ENCODE measurements at places on chromosomes 6 and 20.

GRCh38 chr6:43828711-43829110 lies 58.7 kb downstream of the VEGFA start:
- peak; percentile 72 for DNase-seq

DNA sequence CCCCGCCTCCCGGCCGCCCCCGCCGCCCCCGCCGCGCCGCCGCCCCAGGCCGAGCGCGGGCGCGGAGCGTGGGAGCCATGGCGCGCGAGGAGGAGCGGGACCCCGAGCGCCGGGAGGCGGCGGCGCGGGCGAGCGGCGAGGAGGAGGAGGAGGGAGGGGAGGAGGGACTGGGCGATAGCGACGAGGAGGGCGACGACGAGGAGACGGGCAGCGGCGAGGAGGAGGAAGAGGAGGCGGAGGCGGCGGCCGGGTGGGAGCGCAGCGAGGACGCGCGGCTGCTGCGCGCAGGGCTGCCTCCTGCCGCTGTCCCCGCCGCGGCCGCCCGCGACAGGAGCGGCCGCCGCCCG lies at the start of gene SLC24A3:
TSS of gene SLC24A3 (plus strand) at position 174 of the 347 bp plus-strand sequence.
- DNase-seq: no peak

GRCh38 chr6:8492536-8493133 lies 57.3 kb upstream of the SLC35B3 start:
- no peak for DNase-seq

DNA sequence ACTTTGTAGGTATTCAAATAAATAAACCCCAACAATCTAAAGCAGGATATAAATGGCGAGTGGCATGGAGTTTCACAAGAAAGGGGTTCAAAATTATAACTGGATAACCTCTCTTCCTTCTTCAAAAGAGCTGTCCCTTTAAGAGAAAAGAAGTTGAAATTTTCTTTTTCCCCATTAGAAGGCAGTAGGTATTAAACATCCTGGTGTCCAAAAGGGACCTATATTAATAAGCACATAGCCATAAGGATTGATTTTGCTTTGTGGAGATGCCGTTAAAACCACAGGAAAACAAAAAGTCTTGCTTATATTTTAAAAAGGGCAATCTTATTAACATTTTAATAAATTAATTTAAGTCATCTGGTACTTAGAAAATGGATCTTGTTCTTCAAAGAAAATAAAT lies 76.5 kb downstream of the LYRM4 start:
- no peak for DNase-seq

GRCh38 chr6:71114544-71114943 lies 157.7 kb upstream of the B3GAT2 start:
- DNase-seq: no peak

DNA sequence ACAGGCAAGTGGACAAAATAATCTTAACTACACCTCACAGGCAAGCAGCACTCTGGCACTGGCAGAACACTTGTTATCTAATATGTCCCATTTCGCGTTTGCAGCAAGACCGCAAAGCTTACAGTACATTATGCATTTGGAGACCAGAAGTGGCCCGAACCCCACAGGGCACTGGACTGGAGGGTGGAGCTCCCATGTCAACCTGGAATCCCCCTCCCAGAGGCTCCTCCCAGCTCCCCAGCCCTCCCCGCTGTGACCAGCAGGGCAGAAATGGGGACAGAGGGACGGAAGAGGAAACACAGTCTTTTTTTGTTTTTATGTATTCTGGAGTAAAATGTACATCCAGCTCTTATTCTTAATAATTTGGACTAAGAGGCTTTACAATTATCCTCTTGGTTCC lies 263.7 kb downstream of the SMOC2 start:
- DNase-seq: no peak

DNA sequence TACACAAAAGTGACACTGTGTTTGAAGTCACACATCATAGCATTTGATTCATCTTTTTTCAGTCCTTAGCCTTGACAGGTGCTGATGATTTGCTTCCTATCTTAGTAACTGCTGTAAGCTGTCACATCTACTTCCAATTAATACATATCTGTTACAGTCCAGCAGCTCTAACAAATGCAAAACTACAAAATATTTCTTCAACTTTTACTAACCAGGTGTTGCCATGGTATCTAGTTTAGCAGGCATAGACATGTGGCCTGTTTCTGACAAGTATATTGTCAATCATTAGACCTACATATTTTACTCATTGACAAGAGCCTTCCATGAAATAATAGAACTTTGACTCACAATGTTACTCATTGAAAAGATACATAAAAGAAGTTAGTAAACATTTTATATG lies 1159.7 kb downstream of the GRIK2 start:
- DNase-seq: no peak

DNA sequence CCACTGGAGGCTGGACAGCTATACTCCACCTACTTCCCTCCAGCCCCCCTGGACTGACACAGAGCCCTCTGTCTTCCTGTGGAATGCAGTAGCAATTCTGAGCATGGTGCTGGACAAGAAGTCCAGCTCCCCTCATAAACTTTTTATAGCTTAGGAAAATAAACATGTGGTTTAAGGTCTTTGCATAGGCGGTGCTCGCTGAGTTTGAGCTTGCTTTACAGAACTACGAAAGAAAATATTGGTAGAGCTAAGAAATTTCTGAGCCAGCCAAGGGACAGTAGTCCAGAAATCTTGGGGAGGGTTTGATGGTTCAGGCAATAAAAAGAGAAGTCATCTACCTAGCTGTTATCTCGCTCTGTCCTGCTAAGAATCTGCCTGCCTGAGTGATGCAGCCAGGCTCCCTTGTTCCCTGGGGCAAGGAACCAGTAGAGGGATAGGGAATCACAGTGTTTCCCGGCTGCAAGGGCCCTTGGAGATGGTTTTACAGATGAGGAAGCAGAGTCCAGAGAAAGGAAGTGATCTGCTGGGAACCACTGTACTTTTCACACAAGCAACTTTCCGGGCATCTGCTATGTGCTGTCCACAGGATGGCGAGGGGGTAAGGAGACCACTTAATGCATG lies 343.4 kb downstream of the CDC5L start:
- DNase-seq: no peak

- DNase-seq: no peak
Measured at GRCh38 chr6:39835821-39836295, 43.7 kb downstream of the DAAM2 start.

- DNase-seq: peak; percentile 77
Measured at GRCh38 chr20:10634683-10635411, 39.0 kb downstream of the JAG1 start.

DNA sequence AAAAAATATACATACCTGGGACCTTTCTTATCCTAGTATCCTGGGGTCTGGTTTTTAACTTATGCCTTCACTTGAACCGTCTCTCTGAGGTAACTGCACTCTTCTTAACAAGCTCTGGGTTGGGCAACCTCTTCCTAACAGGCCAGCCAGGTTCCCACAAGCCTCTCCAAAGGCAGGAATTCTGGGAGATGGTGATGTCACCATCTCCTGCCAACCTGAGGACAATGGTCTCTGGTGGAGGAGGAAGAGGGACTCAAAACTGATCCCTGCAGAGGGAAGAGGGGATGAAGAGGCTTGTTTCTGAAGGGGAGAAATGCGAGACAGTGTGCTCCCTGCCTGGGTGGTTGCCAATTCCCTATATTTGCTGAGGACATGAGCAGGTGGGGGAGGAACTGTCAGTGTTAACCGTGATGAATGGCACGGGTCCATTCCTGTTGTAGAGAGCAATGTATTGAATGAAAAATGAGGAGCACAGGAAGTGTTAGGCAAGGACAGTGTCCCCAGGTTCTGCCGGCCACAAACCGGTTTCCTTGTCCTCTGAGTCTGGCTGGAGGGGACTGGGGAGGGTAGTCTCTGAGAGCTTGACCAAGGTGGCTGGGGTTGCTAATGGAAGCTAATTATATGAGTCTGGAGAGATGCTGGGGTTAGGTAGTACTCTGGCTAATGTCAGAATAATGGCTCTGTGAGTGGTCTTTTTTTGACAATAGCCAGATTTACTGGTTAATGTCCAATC lies 95.5 kb downstream of the KCNB1 start:
- DNase-seq: no peak

DNA sequence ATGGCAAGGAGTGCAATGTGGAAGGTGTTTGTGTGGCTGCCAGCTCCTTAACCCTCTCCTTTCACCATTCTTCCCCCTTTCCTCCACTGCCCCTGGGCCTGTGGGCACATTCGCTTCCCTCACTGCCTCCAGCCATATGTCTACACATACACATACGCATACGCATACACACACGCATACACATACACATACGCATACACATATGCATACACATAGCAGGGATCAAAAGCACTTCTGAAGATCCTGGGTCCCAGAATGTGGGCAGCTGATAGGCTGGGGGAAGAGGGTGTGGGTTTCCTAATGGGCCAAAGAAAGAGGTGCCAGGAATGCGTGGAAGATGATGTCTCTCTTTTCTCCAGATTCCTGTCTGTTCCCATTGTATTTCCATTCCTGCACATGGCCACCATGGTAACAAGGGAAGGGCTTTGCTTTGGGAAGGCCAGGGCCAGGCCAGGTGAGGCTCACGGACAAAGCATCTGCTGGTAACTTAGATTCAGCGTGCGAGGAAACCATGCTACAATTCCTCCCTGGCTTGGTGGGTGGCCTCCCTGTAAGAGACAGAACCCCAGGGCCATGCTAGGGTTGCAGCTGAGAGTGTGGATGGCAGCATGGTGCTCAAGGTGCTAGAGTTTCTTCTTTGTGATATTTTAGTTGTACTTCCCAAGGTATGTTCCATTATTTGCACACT lies 44.8 kb upstream of the GTSF1L start:
- no peak for DNase-seq

DNA sequence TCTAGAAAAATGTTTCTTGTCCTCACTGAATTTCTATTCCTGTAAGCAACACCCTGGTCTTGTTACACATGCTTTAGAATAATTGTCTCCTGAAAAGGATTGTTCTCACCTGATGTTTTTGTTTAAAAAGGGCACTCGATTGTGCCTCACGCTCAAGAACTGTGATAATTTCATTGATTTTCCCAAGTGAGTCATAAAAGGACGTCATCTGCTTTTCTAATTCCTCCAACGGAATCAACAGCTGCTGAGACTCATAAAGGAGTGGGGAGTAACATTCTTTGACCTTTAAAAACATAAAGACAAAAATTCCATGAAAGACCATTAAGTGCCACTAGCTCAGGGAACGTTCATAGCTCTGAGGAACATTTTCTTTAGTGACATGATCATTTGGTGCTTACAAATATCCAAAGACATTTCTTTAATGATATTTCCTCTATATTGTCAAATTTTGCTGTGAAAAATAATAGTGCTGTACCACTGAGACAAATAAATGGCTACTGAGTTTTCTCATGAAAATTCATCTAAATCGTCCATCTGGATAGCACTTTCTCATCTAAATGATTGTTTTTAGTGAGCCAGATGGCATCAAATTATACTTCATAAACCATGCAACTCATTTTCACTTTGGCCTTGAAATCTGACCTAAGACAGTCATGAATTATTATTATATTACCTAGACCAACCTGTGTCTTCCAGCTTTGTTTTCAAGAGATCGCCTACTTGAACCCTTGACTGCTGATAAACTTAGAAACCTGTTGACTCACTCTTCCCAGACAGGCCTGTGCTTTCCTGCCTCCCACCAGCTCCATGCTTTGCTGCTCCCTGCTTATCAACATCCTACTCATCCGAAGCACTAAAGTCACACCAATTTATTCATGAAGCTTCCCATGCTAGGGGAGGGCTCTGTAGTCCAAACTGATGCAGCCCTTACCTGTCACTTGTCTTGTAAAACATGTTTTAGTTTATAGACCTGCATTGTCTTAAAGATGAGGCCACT lies 178.2 kb downstream of the SYNE1 start:
- no peak for DNase-seq

- no peak for DNase-seq
Measured at GRCh38 chr6:3571250-3571681, 114.4 kb upstream of the SLC22A23 start.

GRCh38 chr6:88388589-88388988 lies 222.4 kb upstream of the CNR1 start:
- no peak for DNase-seq

GRCh38 chr6:118896339-118897136 lies 2.6 kb downstream of the ASF1A start:
- DNase-seq: peak; percentile 78

- DNase-seq: no peak
Measured at GRCh38 chr6:87541744-87542143, 48.0 kb downstream of the RARS2 start.

- no peak for DNase-seq
Measured at GRCh38 chr6:148493424-148493823, 150.8 kb downstream of the SASH1 start.

DNA sequence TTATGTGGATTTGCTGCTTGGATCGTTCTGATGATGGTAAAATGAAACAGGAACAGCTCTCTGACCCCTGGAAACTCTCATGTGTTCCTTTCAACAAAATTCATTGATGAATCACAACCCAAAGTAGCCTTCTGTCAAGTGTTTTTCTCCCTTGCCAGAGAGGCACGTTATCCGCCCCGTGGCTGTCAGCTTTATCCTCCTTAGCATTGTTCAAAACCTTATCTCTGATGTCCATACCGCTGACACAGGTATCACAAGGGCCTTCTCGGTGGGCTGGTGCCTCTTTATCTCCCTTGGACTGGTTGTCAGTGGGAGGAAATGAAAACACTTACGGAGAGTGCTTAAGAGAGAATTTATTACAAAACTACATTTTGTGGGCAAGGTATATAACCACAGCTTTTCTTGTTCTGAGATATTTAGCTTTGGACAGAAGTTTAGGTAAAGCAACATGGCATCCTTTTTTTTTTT lies 84.9 kb downstream of the TIAM2 start:
- no peak for DNase-seq

GRCh38 chr6:109269057-109269456 lies 113.2 kb downstream of the CD164 start:
- DNase-seq: no peak

DNA sequence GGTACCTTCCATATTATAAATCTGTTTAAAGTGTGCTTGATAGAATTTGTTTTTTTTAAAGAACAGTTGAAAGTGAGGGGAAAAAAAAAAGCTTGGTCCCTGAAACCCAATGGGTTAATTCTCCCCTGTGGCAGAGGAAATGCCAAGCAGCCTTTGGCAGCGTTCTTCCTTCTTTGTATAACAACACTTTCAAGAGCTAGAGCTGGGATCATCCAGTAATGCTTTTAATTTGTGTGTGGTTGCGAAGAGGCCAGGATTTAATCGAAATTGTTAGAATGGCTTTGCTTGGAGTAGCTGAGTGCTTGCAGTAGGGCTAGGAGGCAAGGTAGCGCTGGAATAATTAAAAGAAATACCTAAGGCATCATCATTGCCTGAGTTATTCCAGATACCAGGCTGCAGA lies 692.0 kb downstream of the DHX35 start:
- no peak for DNase-seq

Data from NB4 (cell line).